ENCODE measurements at places on chromosomes 11 and 22. TPM values are rescaled to one million over a fixed set of nuclear protein-coding genes. Genes with fewer than 3 reads are reported as not detected.
A peak's percentile ranks its signal among the peaks of the same experiment; 100 is the strongest.

Gene STK33
- total RNA-seq = 17.9 TPM

Gene MS4A1
- total RNA-seq = not detected

Gene AIFM3
- 0.15 TPM for total RNA-seq

Gene KCNJ1
- not detected for total RNA-seq

Gene SLC22A6
- not detected for total RNA-seq

Gene FERMT3
- 6.2 TPM for total RNA-seq

Gene MS4A18
- total RNA-seq = not detected

Gene MS4A6E
- total RNA-seq = not detected

Gene OR6M1
- not detected for total RNA-seq

Gene SPI1
- not detected for total RNA-seq

Gene OR8G1
- 0.13 TPM for total RNA-seq

Gene CCDC88B
- total RNA-seq = 8.3 TPM

Gene SUSD2
- total RNA-seq = 0.38 TPM

GRCh38 chr11:91312541-91312940 lies 912.1 kb upstream of the FAT3 start:
- no peak for DNase-seq

- DNase-seq = no peak
Measured at GRCh38 chr11:126007238-126007637, 55.4 kb downstream of the CDON start.

DNA sequence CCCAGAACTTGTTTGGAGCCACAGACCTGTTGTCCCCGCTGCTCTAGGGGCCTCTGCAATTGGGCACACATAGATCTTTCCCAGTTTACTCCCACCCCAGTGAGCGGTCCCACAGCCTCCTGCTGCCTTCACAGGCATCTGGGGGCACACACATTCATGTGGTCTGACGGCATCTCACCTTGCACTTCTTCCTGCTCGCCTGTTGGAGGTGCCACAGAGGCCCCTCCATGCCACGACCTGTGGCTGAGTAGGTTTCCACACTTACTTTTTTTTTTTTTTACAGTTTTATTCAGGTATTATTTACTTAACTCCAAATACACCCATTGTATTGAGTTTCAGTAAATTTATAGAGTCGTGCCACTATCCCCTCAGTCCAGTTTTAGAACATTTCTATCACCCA lies 68.9 kb upstream of the SEPTIN5 start:
- DNase-seq = no peak

DNA sequence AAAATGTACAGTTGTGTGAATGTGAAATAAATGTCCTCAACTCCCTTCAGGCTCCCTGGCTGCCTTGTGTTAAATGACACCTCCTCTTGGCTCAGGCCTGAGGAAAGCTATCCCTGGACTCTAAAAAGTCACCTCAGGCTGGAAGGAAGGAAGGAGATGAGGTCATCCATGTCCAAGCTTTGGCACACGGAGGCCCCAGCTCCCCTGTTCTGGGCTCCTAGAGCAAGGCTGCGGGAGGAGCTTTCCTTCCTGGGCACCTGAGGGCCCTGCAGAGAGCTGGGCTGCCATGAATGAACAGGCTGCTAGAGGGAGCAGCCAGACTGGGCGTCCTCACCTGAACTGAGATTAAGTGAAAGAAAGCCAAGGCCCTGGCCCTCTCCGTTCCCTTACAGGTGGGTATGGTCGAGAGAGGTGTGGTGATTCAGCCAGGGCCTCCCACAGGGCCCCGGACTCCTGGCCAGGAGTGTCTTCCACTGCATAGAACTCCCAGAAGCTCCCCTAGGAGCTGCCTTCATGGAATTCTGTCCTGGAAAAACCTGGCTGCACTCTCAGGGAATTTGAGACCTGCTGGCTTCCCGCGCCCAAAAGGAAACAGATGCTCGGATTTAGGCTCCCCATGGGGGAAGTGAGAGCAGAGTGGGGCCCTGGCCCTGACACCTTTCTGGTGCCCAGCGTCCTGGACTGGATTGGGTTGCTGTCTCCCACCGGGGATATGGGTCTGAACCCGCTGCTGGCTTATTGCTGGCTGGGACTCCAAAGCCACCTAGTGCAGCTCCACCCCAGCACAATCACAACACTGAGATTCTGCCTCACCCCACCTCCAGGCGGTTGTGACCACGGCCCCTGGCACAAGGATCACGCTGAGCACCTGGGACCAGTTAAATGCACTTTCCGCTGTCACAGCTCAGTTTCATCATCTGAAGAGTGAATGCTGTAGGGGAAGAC lies 22.2 kb downstream of the MYBPC3 start:
- DNase-seq = no peak

- DNase-seq = no peak
Measured at GRCh38 chr11:94401773-94402265, 600 bp upstream of the GPR83 start.

- no peak for DNase-seq
Measured at GRCh38 chr11:1208394-1209261, 14.2 kb upstream of the MUC5B start.

DNA sequence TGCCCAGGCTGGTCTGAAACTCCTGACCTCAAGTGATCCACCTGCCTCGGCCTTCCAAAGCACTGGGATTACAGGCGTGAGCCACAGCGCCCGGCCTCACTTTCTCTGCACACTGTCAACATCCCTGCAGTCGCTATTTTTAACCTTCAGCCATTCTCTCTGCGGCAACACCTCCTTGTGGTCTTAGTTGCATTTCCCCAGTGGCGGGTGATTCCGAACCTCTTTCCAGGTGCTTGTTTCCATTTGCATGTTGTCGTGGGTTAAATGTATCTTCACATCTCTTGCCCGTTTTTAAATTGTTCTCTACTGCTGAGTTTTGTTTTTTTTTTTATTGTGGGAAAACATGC lies 2.2 kb upstream of the SCT start:
- DNase-seq = no peak

DNA sequence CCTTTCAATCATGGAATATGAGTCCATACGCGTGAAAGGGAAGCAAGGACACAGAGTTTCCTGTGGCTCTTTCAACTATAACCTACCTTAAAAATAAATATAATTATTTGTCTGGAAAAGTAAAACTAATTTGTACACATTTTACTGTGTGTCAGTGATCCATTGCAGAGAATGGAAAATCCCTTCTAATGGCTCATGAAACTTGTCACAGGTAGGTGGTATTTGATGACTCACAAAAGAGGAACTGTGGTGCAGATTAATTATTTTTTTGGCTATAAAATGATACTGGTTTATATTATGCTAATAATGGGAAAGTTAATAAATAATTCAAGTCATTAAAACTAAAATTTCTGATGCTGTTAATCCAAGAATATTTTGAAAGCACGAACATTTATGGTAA lies 792.2 kb downstream of the METTL15 start:
- no peak for DNase-seq

GRCh38 chr11:104343578-104343977 lies 179.6 kb upstream of the PDGFD start:
- DNase-seq = no peak

GRCh38 chr11:114400216-114400914 lies at the start of the genes C11orf71 and RBM7:
Gene C11orf71, minus strand, starts transcription at chr11:114400511. Its CDS starts 180 bp downstream, at chr11:114400331.
Gene RBM7, plus strand, starts transcription at chr11:114400666. Its CDS starts 6 bp downstream, at chr11:114400672.
- peak; percentile 96 for DNase-seq

DNA sequence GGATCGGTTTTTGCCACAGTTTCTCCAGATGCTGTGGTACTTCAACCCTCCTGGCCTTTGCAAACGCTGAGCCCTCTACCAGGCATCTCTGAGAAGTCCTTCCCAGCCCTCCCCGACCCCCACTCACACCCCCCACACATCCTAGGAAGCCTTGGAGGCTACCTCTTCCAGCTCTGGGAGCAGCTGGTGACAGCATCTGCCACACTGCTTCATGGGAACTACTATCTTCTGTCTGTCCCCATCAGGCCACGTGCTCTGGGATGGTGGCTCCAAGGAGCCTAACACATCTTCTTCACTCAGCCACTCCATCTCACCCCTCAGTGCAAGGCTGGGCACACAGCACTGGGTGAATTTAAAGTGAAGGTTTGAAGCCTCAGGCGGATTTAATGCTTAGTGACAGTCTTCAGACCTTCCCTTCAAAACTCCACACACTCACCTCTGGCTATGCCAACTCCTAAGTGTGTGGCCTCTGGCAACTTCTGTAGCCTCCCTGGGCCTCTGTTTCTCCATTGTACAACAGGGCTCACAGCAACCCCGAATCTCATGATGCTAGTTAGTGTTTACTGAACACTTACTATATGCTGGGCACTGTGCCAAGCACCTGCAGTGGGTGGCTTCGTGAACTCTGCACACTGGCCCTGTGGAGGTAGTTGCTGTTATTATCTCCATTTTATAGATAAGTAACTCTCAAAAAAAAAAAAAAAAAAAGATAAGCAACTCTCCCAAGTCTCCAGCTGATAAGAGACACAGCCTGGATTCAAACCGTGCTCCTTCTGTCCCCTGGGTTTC lies 7.3 kb upstream of the TP53I11 start:
- no peak for DNase-seq

DNA sequence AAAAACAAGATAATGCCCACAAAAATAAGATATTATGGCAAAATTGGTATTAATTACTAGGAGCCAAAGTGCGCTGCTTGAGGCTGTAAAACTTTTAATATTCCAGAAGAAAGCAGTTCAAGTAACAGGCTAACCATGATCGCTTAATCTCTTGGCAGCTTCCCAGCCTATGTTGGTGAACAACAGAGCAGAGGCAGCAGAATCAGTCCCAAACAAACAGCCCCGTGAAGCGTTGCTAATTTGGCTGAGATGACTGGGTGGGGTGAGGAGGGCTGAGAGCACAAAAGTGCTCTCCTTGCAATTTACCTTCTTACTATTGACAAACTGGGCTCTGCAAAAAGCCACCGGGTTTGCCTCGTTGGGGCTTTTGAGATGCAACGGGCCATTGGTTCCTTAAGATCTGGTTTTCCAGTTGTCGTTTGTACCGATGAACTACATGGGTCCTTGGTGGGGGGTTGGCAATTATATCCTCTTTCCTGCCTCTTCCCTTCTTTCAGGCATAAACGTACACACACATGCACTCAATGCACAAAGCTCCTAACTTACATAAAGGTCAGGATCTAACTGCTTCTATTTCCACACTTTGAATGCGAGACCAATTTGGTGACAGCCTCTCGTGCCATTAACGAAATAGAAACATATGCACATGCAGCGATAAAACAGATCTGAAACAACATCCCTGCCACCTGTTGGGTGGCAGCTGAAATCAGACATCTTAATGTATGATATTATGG lies 407.6 kb upstream of the CADM1 start:
- no peak for DNase-seq

GRCh38 chr11:68678031-68678441 lies 6.3 kb upstream of the GAL start:
- no peak for DNase-seq

DNA sequence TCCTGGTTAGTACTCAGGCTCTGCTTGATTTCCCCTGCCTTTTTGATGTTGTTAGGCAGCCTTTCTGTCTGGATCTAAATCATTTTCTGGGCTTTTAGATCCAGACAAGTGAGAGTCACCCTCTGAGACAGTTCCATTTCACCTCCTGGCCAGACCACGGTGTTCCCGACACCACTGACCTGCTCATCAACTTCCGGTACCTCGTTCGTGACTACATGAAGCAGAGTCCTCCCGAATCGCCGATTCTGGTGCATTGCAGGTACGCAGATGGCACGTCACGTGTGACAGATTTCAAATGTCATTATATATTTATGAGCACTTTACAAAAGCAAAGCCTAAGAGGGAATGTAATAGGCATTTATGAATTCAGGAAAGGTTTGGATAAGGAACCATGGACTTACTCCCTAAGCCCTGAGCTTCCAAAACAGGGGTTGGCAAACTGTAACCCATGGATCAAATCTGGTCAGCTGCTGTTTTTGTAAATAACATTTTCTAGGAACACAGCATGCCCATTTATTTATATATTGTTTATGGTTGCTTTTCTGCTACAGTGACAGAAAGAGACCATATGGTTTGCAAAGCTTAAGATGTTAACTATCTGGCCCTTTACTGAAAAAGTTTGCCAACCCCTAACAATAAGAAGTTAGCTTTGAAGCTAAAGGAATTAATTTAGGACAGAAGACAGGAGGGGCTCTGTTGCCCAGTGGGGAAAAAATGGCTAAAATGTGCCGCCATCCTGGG lies 53.1 kb upstream of the OR4B1 start:
- DNase-seq = no peak

- DNase-seq = no peak
Measured at GRCh38 chr11:65241692-65242091, 20.1 kb upstream of the POLA2 start.

GRCh38 chr22:20138417-20138738 lies 6.8 kb downstream of the ZDHHC8 start:
- DNase-seq = no peak

GRCh38 chr11:130511765-130512164 lies 63.3 kb downstream of the ADAMTS15 start:
- no peak for DNase-seq

DNA sequence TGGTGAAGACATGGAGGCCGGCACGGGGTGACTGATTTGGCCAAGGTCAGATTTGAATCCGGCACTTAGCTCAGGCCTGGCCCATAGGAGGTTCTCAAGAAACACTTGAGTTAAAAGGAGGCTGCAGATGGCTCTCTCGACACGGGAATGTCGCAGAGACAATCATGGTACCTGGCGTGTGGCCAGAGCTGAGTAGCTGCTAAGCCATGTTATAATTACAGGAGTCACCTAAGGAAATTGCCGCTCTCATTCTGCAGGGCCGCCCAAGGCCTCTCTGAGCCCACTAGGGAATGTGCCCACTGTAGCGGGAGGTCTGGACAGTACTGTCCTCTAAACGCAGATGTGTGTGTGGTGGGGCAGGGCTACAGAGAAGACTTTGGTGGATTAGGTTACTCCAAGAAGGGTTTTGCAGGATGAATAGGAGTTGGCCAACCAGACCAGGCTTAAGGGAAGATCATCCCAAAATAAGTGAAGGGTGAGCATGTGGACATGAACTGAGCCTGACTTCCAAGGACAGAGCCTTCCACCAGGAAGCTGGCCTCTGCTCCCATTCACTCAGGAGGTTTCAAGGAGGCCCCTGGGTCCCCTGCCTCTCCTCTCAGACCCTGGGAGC lies 19.3 kb upstream of the PRR5 start:
- DNase-seq = no peak

DNA sequence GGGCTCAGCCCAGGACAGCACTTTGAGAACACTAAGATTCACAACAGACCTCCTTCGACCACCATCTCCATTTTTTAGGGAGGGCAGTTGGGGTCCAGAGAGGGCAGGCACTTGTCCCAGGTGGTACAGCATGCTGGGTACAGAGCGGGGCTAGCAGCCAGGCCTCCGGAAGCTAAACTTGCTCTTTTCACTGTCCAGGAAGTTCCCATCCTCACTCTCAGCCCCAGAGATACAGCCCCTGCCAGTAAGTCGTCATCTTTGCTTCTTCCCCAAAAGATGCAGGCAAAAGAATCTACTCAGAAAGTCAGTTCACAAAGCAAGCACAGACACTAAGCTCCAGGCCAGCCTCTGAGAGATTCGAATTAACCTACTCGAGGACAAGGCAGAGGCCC lies 6.7 kb upstream of the RAB3IL1 start:
- no peak for DNase-seq

GRCh38 chr22:29096736-29097669 lies 24.2 kb downstream of the KREMEN1 start:
- no peak for DNase-seq

GRCh38 chr11:30801357-30801756 lies 215.2 kb upstream of the MPPED2 start:
- DNase-seq = no peak

DNA sequence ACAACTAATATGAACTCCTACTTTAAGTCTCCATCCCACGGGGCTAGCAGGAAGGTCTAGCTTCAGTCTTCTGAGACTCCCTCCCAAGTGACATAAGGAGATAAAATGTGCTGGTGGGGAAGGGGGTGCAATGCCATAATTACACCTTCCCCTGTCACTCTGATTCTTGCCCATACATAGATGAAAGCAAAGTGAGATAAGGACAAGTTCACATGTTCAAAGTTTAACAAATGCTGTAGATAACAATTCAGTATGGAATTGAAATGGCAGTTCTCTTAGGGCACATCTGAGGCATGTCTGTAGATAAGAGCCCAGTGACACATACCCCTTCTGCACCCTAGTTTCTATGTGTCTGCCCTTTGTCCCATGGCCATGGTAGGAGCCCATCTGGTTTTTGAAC lies 38.2 kb upstream of the PANX1 start:
- no peak for DNase-seq
